Thymus (tissue), 14 donors: ENCODE measurements at places on chromosomes 16 and 17. TPM values are rescaled to one million over a fixed set of nuclear protein-coding genes. Genes with fewer than 3 reads are reported as not detected.

DNA sequence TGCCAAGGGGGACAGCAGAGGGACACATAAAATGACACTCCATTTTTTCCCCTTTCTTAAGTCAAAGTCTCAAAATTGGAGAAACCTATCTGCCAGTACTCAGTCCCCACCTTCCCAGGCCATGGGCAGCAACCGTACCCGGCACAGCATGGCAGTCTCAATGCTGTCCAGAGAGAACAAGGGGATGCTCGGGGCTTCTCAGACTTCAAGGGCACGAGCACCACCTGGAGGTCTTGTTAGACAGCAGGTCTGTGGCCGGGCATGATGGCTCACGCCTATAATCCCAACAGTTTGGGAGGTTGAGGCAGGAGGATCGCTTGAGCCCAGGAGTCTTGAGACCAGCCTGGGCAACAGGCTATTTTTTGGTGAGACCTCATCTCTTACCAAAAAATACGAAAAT lies 3.2 kb downstream of the DNAH17 start:
- no peaks in the 10 kb centered on the region for H3K36me3 ChIP-seq
- H3K4me3 ChIP-seq, result no peak overlapping the region
- H3K27ac ChIP-seq, result no peak overlapping the region
- no peak for DNase-seq
- peaks cover 8% of the 10 kb centered on the region for H3K4me1 ChIP-seq

DNA sequence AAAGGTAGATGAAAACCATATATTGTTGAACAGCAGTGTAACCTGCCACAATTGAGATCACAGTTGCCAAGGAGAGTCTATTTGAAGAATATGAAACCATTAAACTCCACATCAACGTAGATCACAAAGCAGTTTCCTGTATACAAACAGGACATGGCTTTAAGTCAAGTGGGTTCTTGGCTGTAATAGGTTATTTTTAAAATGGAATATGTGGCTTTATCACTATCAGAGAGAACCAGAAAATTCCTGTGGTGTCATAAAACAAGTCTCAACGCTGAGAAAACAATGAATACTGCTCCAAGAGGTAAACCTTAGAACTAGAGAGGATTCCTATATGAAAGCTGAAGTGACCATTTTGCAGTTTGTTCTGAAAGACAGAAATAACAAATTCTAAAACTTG lies 999.7 kb downstream of the CDH11 start:
- no peaks in the 10 kb centered on the region for H3K4me1 ChIP-seq
- H3K27me3 ChIP-seq, result no peaks in the 10 kb centered on the region
- no peaks in the 10 kb centered on the region for H3K36me3 ChIP-seq
- H3K4me3 ChIP-seq, result no peak overlapping the region
- DNase-seq, result no peak
- H3K27ac ChIP-seq, result no peak overlapping the region

The CHRNE gene
- total RNA-seq, result 0.24 TPM

The CSH2 gene
- 1.0 TPM for total RNA-seq

The SEZ6L2 gene
- total RNA-seq, result 0.66 TPM

DNA sequence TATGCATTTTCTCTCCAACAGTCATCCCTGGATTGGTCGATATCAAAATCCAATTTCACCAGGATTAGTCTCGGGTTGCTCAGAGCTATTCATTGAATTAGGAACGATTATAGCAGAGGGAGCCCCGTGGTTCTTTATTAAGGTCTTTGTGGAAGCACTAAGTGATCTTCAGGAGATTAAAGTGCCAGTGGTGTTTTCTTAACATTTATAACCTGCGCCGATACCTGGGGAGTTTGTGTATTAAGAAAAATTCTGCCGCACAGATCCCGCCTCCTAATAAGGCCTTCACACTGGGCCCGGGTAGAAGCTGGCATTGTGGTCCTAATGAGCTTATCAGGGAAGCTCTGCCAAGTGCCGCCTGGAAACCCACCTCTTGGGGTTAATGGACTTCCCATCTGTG lies 238.7 kb downstream of the RBFOX1 start:
- no peak overlapping the region for H3K27ac ChIP-seq
- no peaks in the 10 kb centered on the region for H3K27me3 ChIP-seq
- no peaks in the 10 kb centered on the region for H3K4me1 ChIP-seq
- DNase-seq, result no peak
- H3K4me3 ChIP-seq, result no peak overlapping the region

GRCh38 chr17:59277031-59277430 lies 54.4 kb upstream of the YPEL2 start:
- H3K36me3 ChIP-seq, result no peaks in the 10 kb centered on the region
- no peaks in the 10 kb centered on the region for H3K27me3 ChIP-seq
- no peak for DNase-seq
- no peaks in the 10 kb centered on the region for H3K4me1 ChIP-seq
- H3K4me3 ChIP-seq, result no peak overlapping the region
- H3K27ac ChIP-seq, result no peak overlapping the region

GRCh38 chr17:1365445-1366039 lies 34.5 kb downstream of the YWHAE start:
- DNase-seq, result peak; percentile 88
- peaks cover 3% of the 10 kb centered on the region for H3K4me1 ChIP-seq
- H3K27me3 ChIP-seq, result no peaks in the 10 kb centered on the region
- no peak overlapping the region for H3K27ac ChIP-seq
- no peak overlapping the region for H3K4me3 ChIP-seq

DNA sequence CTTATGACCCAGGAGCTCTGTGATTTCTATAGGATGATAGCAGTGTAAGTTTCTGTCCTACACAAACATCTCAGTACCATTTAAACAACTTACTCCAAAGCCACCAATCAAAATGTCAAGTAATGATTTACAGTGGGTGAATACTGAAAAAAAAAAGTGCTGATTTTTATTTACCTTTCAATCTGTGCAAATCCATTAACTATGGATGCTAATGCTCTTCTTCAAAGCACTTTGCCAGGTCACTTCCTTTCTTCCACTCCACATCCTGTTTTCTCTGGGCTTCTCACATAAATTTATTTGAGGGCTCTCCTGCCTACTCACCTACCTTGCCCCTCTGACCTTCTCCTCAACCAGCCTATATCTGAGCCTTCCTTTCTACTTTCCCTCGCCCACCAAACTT lies 101.6 kb downstream of the SKAP1 start:
- H3K27ac ChIP-seq, result no peak overlapping the region
- H3K4me1 ChIP-seq, result no peaks in the 10 kb centered on the region

DNA sequence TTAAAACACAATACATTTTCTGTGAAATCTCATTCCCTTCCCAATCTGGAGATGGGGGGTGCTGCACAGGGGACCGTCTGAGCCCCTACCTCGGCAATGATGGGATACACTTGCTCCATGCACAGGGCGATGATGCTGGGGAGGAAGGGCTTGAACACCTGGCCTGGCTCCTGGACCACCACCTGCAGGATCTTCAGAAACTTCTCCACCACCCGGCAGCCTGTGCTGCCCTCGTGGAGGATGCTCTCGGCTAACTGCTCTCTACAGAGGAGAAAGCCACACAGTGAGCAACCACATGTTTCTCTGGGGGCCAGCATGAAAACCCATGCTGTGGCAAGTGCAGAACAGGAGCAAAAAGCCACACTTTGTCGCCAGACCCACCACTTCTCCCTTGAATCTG lies 42.4 kb upstream of the GSG1L start:
- no peak overlapping the region for H3K4me3 ChIP-seq
- no peaks in the 10 kb centered on the region for H3K4me1 ChIP-seq
- H3K27me3 ChIP-seq, result no peaks in the 10 kb centered on the region

GRCh38 chr16:58087209-58087913 lies 41.8 kb downstream of the CFAP20 start:
- no peak overlapping the region for H3K4me3 ChIP-seq
- H3K4me1 ChIP-seq, result no peaks in the 10 kb centered on the region
- H3K27me3 ChIP-seq, result no peaks in the 10 kb centered on the region
- no peak for DNase-seq

- no peak overlapping the region for H3K4me3 ChIP-seq
- peaks cover 97% of the 10 kb centered on the region for H3K27me3 ChIP-seq
- peaks cover 4% of the 10 kb centered on the region for H3K4me1 ChIP-seq
- no peaks in the 10 kb centered on the region for H3K36me3 ChIP-seq
- DNase-seq, result peak; percentile 22
Observed at GRCh38 chr17:80468781-80469493, 7.5 kb downstream of the NPTX1 start.

DNA sequence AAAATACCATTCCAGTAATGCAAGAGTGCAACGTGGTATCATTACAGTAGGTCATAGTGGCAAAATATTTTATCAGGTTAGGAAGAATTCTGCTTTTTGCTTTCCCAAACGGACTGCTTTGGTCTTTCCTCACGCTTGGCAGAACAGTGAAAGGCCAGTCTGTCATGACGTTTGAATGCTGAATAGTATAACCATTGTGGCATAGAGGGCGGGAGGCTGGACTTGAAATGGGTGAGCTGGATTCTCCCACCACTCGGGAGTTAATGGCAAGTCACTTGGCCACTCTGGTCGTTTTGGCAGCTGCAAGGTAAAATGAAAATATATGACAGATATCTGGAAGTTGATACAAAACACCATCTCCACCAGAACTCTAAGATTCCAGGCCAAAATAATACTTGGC lies 391.2 kb downstream of the MAF start:
- H3K4me1 ChIP-seq, result peaks cover 3% of the 10 kb centered on the region
- no peak for DNase-seq
- no peaks in the 10 kb centered on the region for H3K27me3 ChIP-seq
- no peak overlapping the region for H3K4me3 ChIP-seq
- no peak overlapping the region for H3K27ac ChIP-seq

GRCh38 chr17:45645330-45645729 lies 138.8 kb upstream of the CRHR1 start:
- no peaks in the 10 kb centered on the region for H3K4me1 ChIP-seq
- no peaks in the 10 kb centered on the region for H3K36me3 ChIP-seq
- no peak overlapping the region for H3K4me3 ChIP-seq
- peaks cover 18% of the 10 kb centered on the region for H3K27me3 ChIP-seq
- no peak overlapping the region for H3K27ac ChIP-seq

DNA sequence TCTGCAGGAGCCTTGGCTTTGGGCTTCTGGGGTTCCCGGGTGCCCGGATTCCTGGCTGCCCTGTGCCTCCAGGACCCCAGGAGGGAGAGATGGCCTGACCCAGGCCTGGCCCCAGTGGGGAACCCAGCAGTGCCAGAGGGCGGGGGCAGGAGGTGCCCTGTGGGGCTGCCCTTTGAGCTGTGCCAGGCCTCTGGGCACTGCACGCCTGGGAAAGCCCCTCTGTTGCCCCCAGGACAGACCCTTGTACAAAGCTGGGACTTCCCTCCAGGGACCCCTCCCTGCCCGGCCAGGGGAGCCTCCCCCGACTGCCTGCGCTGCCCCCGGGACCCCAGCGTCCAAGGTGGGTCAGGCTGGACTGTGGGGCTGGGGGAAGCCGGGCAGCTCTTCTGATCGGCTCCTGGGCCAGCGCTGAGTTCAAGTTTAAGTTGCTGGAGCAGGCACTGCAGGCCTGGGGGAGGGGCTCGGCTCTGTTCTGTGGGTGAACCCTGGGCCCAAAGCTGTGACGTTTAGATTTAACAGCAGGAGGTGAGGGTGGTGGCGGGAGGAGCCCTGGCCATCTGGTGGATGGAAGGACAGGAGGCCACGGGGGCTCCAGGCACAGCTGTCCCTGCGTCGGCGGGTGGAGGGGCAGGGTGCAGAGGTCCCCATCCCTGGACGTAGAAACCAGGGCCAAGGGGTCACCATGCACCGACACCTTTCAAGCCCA lies 27.6 kb upstream of the C1QTNF8 start:
- H3K4me3 ChIP-seq, result no peak overlapping the region
- H3K36me3 ChIP-seq, result no peaks in the 10 kb centered on the region
- H3K27me3 ChIP-seq, result peaks cover 18% of the 10 kb centered on the region
- no peak for DNase-seq
- H3K27ac ChIP-seq, result no peak overlapping the region
